ENCODE measurements at places on chromosomes 2 and 18.

DNA sequence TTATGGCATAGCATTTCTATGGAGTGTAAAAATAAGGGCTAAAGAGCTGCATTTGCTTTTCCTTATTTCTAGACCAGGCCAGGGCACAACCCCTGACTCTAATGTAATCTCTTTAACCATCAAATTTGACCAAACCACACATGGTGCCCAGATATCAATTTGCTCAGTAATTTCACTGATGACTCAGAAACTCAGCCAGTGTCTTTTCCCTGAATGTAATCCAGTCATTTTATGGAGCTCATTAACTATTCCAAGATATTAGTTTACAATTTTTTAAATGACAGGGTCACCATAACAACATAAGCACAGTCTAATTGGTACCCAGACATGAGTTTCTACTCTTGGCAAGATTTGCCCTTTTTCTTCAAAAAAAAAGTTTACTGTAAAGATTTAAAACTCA is 270.8 kb upstream of the AGAP1 start:
- no peak for DNase-seq

GRCh38 chr18:13553449-13553848 is 172.9 kb downstream of the FAM210A start:
- no peak for DNase-seq

DNA sequence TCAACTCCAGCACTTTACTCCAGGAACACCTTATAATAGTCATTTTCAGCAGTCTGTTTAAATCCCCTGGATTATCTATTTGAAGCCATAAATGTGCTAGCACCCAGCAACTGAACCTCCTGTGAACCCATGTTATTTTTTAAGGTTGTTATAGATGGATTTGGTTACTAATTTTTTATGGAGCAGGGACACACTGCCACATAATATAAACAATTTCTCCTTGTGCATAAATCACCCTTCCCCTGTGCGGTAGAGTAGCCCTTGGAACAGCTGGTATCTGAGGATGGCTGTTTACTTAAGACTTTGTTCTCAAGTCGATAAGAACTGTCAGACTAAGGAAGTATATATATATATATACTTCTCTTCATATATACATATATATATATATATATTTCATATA is 367.4 kb downstream of the EPHA4 start:
- DNase-seq, result no peak

GRCh38 chr2:74109551-74109950 is 38.2 kb downstream of the BOLA3 start:
- DNase-seq, result no peak

DNA sequence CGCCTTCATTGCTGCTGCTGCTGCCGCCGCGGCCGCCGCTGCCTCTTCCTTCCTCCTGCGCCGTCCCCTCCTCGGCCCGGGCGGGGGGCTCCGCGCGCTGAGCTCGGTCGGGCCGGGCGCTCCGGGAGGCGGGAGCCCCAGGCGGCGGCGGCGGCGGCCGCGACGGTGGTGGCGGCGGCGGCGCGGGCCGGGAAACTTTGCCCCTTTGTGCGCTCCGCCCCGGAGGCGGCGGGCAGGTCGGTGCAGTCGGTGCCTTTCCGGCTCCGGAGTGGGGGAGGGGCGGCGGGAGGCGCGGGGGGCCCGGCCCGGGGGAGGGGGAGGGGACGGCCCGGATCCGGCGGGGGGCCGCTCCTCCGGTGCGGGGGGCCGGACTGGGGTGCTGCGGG is 205 bp downstream of the TET3 start:
- no peak for DNase-seq

GRCh38 chr2:120189189-120189588 is 34.0 kb downstream of the TMEM185B start:
- no peak for DNase-seq

DNA sequence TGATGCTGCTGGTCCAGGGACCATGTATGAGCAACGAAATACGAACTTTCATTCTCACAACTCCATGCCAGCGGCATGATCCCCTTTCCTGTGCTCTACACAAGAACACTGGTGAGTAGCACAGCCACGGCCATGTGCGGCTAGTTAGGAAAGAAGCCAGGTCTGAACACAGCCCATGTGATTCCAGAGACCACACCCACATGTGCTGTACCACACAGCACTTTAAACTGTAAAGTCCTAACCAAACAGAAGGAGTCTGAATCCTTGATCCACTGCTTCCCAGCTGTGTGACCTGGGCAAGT is 33.0 kb upstream of the ACAA2 start:
- no peak for DNase-seq

- DNase-seq, result peak; percentile 48
Measured at GRCh38 chr2:8676191-8676920, 5.5 kb upstream of the ID2 start.

DNA sequence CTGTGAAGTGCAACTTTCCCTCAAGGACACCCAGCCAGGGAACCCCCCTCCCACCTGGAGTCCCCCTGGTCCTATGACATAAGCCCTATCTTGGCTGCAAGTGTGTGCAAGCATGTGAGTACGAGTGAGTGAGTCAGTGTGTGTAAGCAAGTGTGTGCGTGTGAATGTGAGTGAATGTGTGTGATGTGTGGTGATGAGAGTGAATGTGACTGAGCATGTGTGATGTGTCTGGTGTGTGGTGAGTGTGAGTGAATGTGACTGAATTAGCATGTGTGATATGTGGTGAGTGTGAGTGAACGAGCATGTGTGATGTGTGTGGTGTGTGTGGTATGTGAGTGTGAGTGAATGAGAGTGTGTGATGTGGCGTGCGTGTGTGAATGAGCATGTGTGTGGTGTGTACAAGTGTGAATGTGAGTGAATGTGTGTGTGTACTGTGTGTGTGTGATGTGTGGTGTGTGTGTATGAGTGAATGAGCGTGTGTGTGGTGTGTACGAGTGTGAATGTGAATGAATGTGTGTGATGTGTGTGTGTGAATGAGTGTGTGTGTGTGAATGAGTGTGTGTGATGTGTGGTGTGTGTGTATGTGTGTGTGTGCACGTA is 68.8 kb upstream of the SMAD7 start:
- DNase-seq, result no peak

DNA sequence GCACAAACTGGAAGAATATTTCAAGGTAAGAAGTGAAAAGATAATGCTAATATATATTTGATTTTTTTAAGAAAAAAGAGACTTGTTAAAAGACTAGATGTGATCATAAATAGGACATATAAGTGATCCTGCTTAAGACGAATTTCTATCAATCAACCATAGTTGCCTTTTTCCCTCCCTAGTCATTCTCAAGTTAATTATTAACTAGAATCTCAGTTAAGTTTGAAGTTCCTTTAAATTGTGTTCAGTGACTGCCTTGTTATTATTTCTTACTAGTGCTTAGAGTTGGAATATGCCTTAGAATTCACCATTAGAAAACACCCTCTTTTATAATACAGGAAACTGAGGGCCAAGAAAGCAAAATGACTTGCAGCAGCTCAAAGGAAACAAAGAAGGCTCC is 141.5 kb upstream of the SP5 start:
- DNase-seq, result no peak

DNA sequence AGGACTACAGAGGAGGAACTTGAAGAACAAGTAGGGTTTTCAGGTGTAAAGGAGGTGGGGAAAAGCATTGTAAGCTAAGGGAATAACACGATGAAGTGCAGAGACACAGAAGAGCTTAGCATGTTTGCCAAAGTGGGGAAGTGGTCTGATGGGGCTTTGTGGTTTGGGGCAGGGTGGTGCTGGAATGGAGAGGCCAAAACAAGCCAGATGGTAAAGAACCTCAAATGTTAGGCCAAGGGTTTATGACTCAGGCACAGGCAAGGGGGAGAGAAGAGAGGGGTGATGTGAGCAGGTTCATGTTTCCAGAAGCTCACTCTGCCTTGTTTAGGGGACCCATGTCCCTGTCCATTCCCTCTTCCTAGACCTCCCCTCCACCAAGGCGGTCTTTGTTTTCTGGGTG is 104.5 kb upstream of the YWHAQ start:
- DNase-seq, result no peak

DNA sequence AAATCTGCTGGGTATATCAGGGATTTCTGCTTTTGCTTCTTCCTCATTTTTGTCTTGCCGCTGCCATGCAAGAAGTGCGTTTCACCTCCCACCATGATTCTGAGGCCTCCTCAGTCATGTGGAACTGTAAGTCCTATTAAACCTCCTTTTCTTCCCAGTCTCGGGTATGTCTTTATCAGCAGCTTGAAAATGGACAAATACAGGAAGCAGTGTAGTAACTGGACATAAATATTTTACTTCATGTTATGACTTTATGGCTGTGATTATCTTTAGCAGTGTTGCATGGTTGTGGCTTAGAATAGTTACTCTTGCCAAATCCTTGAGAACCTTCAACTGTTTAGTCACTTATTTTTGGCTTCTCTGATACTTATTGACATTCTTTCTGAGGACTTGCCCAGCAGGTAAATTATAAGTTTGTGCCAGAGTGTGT is 66.2 kb upstream of the DLX2 start:
- DNase-seq, result no peak

DNA sequence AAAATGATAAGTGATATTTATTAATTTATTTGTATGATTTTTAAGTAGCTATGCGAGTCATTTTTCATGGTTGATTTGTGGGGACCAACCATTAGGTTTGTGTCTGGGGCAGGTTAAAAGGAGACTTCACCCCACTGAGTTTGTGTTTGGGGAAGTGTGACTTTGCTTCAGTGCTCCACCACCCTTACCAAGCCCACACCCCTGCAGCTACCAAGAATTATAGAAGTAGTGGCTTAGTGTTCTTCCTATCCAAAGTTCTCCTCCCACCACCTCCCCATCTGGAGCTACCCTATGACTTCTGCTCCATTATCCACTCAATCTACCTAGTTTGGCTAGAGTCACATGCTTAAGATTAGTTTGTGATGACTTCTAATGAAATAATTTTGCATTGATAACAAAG is 182.1 kb upstream of the ZEB2 start:
- DNase-seq, result no peak

DNA sequence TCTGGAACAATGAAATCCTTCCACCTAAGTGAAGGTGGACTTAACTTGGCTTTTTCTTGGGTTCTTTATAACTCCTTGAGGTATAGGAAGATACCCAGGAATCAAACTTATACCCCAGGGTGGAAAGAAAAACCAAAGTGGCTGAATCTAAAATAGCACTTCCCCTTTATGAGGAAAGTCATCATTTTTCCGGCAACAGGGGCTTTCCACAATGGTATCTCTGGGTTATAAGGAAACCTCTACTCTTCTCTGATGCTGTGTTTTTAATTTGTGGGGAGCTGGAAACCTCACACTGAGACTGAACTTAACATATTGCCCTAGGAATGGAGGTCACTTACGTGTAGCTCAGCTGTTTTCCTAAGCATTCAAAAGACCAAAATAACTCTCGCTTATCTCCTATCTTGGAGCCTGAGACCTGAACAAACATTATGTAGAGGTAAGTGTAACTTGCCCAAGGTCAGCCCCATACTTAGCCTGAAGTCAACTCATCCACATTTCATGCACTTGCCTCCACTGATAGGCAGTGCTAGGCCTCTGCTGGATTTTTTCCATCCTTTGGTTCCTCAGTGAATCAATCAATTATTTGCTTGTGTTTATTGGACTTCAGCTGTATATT is 117.9 kb downstream of the SETBP1 start:
- DNase-seq, result no peak

DNA sequence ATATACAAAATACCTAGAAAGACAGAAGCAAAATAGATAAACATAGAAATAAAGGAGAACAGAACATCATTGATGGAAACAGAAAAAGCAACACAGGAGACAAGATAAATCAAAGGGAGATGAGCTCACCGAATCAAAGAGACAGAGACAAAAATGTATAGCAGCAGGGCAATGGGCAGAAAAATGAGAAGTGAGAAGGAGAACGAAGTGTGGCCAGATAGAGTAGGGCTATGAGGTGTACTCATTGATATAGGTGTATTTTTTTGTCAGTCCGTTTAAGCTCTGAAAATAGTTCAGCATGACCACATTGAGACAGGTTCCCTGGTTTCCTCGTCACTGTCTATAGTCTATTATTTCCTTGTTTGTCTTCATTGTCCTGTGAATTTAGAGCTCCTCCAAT is 55.1 kb downstream of the SP100 start:
- DNase-seq, result no peak

- peak; percentile 20 for DNase-seq
Measured at GRCh38 chr2:105557021-105557920, 158.4 kb upstream of the FHL2 start.

- no peak for DNase-seq
Measured at GRCh38 chr2:72956936-72957335, 39.6 kb downstream of the EMX1 start.

DNA sequence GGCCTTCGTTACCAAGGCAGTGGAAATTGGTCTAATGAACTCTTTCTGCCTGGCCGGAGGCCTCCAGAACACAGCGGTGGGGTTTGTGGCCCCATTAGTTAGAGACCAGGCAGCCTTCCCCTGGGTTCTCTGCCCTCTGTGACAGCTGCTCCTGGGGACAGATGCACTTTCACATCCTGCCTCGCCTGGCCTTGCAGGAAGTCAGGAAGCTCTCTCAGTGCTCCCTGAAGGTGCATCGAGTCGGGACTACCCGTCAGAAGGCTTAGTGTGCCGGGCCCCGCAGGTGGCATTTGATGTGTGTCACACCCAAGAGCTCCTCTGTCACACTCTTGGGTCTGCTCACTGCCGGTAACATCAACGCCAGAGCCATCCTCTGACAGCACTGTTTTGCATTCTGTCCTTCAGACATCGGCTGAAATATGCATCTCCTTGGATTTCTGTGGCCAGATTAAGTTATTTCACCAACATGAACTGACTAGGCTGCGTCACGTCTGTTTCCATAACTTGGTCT is 158.3 kb downstream of the LDLRAD4 start:
- DNase-seq, result no peak

- DNase-seq, result no peak
Measured at GRCh38 chr18:48851599-48851960, 99.2 kb downstream of the SMAD7 start.

DNA sequence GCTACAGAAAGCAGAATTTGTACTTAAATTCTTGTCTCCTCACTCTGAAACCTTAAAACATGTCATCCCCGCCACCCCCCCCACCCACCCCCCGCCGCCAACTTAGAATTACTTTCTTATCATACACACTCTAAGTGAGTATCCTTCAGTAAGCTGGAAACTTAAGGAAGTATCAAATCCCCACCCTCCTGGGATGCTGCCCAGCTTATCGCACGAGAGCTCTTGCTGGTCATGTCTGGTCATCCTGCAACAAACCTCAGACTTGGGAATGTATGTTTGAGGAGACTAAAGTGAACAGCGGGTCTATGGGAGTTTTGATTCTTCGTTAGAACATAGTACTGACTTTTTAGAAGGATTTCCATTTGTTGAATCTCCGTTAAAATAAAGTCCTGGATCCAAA is 203.3 kb downstream of the PTGR3 start:
- DNase-seq, result no peak

- DNase-seq, result no peak
Measured at GRCh38 chr2:235877275-235877802, 290.8 kb downstream of the GBX2 start.

DNA sequence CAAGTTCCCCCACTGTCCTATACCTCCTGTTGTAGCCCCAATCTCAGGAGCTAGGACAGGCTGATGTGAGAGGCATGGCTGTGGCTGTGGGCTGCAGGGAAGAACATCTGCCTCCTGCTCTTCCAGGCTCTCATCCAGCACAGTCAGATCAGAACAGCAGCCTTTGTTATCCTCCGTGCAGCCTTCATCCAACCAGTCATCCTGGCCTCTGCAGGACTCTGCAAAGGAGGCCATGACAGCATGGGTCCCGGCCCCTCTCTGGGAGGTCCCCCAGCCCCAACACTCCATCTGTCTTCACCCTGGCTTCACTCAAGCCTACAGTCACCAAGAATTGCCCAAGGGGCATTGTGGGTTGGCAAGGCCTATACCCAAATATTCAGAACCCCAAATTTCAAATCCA is 223.2 kb upstream of the COPS8 start:
- DNase-seq, result no peak

GRCh38 chr18:32308493-32309120 is 118.8 kb downstream of the MEP1B start:
- DNase-seq, result no peak

Measured in dermis microvascular lymphatic vessel endothelial cell (primary cell).